ENCODE measurements at places on chromosomes 13 and 19.

- no peak for DNase-seq
These were observed 23.4 kb upstream of the DPRX start for GRCh38 chr19:53608381-53608780.

- DNase-seq, result peak; percentile 57
These were observed 467.2 kb downstream of the ITGBL1 start for GRCh38 chr13:101919541-101920181.

GRCh38 chr13:27595055-27595811 is 25.1 kb downstream of the LNX2 start:
- no peak for DNase-seq

- DNase-seq, result no peak
These were observed 20.0 kb downstream of the CNFN start for GRCh38 chr19:42370068-42370520.

GRCh38 chr13:24274452-24275021 is 34.8 kb upstream of the C1QTNF9 start:
- DNase-seq, result no peak

- DNase-seq, result no peak
These were observed at the start of gene NCAN for GRCh38 chr19:19211499-19212420. NCAN (plus strand) TSS chr19:19211958; CDS start chr19:19216954, 4,996 bp downstream.

GRCh38 chr13:79451500-79451962 is 29.4 kb upstream of the NDFIP2 start:
- DNase-seq, result no peak

DNA sequence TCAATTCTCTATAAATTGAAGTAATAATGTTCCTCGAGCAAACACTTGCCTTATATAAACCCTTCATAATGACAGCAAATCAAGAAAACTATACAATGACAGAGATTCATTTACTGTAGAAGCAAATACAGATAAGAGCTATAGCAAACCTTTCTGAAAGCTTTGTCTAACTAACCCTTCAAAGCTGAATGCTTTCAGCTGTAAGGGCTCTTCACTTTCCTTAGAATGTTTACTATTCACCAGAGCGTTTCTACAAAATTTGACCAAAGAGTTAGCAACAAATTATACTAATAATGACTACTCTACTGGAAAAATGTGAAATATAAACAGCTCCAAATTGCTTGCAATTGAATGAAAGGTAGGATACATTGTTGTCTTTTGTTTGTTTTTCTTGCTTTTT is 218.1 kb downstream of the SLITRK5 start:
- peak; percentile 80 for DNase-seq

DNA sequence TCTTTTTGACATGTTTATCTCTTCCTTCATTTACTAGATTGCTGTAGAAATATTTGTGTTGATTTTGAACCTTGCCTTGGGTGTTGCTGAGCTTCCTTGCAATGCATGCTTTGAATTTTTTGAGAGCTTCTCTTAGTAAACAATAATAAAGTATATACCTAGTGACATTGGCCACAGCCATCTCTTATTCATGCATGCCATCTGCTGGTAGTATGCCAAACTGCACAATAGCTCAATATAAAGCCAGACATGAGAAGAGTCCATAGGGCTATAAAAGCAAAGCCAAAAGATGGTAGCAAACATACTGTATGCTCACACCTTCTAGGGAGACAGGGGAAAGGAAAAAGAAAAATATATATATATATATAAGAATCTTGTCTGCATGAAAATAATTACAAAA is 18.9 kb upstream of the ZSCAN5A start:
- DNase-seq, result peak; percentile 68

GRCh38 chr19:53131727-53132126 is 983 bp downstream of the ZNF415 start:
- no peak for DNase-seq

- no peak for DNase-seq
These were observed 11.3 kb downstream of the GPR12 start for GRCh38 chr13:26749285-26749684.

DNA sequence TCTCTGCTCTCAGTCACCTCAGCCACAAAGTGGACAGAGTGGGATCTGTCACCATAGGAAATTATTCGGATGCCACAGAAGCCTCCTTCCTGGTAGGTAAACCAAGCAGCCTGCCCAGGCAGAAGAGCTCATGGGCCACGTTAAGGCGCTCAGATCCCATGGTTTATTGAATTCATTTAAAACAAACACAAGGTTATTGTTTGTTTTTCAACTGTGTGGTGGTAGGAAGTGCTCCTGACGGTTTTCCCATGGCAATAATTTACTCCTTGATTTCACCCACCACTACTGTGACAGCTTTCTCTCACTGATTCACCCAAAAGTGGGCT is 14.4 kb downstream of the BCAM start:
- DNase-seq, result no peak

DNA sequence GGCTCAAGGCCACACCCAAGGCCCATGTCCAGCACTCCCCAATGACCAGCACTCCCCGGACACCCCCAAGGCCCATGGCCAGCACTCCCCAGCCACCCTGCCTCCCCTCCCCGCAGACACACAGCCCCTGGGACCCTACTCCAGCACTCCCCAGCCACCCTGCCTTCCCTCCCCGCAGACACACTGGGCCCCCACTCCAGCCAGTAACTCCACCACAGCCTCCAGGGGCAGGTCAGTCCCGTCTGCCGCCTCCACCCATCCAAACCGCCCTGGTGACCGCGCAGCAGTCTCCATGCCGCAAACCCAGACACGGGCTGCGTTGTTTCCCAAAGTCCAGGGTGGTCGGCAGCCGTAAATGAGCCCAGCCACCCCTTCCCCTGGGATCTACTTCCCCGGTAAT is 70.7 kb downstream of the SPACA7 start:
- DNase-seq, result no peak

DNA sequence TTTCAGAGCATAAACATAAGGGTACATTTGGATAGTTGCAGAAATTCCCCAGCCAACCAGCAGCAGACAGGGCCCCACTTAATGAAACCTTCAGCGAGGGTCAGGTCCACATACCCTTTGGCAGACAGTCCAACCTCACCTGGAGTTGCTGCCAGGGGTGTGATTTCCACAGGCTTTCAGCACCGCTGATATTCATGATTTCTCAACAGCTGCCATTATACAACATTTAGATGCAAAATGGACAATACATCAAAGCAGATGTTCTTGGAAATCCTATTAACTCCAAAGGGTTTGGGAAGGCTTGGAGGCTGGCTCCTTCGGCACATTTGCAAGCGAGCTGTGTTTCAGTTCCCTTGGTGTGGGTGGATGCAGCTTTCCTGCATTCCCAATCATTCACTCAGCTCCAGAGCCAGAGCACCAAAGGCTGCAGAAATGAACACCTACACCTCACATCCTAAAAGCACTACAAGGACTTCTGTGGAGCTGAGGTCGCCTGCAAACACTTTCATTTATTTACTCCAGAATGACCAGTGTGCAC is 147.2 kb upstream of the VSTM2B start:
- no peak for DNase-seq

DNA sequence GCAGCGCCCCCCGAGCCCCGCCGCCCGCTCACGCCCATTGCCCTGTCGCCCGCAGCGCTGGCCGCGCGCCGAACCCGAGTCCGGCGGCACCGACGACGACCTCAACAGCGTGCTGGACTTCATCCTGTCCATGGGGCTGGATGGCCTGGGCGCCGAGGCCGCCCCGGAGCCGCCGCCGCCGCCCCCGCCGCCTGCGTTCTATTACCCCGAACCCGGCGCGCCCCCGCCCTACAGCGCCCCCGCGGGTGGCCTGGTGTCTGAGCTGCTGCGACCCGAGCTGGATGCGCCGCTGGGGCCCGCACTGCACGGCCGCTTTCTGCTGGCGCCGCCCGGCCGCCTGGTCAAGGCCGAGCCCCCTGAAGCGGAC is 518 bp downstream of the KLF2 start:
- DNase-seq, result no peak

DNA sequence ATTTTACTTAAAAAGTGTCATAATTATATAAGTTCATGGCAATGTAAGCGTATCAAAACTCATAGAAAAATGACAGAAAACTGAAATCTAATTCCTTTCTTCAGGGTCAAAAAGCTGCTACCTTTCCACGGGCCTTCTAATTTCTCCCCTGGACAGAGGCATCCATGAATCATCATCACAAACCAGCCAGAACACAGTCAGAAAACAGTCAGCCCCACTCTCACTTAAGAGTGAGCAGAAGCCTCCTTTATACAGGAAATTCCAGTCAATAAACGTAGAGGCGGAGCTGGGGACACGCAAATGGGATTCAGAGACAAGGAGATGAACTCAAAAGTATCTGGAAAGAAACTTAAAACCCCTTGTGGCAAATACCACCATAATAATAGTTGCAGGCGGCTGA is 54.2 kb upstream of the ABCC4 start:
- no peak for DNase-seq

GRCh38 chr13:42996584-42996983 is 4.5 kb upstream of the EPSTI1 start:
- DNase-seq, result no peak

DNA sequence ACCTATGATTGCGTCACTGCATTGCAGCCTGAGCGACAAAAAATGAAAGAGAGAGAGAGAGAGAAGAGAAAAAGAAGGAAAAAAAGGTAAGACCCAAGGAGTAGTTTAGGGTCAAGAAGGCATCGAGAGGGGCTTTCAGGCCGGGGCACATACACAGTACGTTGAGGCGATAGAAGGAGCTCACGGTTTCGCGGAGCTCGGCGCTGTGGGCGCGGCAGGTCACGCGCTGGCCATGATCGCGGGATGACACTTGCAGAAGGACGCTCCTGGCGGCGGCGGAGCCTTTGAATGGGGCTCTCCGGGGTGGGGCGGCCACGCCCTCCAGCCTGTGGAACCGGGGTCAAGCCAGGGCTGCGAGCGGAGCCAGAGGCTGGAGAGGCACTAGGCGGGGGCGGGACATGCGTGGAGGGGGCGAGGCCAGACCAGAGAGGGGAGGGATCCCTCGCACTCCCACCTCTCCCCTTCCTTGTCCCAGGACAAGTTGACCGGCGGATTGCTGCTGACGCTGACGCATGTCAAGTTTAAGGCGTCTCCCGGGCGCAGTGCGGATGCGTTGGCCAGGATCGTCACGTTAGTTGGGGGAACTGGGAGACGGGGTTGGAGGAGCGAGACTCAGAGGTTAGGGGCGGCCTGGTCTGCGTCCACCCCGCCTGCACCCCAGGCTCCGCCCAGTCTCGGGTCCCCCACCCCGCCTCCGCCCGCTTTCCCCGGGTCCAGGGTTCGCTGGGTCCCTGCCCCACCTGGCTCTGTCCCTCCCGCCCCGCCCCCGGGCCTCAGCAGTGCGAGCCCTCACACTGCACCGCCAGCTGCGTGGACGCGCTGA is 6.9 kb downstream of the NPHS1 start:
- DNase-seq, result no peak

DNA sequence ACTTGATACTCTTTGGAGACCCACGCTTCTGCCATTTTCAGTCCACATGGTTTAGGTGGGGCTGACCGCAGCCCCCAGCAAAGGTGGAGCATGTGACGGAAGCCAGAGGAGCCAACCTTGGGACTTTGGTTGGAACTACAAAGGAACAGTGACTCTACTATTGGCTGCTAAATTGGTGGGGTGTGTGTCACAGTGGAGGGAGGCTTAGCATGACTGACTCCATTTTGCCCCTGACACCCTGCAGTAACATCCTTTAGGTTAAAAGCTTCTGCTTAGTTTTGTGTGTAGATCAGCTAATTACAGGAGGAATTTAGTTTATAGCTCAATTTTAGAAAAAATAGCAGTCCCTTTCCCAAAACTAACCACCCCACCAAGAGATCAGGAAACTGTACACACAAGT is 6.6 kb downstream of the SDHAF1 start:
- DNase-seq, result no peak

GRCh38 chr19:58002384-58003173 is at the start of gene ZNF606:
ZNF606 (minus strand) TSS chr19:58002820; CDS start chr19:58001319, 1,501 bp downstream.
- DNase-seq, result peak; percentile 67

GRCh38 chr19:54369082-54369687 is 4.5 kb upstream of the LAIR1 start:
- no peak for DNase-seq

GRCh38 chr19:573519-573825 is 1.1 kb downstream of the BSG start:
- DNase-seq, result no peak

- DNase-seq, result no peak
These were observed 424.5 kb downstream of the ITGBL1 start for GRCh38 chr13:101876951-101877350.

GRCh38 chr13:73765651-73766384 is 368.4 kb downstream of the KLF12 start:
- DNase-seq, result peak; percentile 83

DNA sequence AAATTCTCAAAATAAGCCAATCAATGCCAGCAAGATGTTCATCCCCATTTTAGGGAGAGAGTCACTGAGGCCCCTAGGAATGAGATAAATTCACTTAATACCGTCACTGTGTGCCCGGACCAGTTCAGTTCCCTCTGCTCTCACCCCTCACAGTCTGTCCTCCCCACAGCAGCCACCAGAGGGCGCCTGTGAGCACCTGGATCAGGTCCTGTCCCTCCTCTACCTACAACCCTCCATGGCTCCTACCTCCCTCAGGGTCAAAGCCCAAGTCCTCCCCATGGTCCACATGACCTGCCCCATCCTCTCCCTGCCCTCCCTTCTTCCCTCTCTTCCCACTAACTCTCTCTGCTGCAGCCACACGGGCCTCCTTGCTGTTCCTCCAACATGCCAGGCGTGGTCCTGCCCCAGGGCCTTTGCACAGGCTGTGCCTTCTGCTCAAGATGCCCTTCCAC is 42.0 kb upstream of the NFIC start:
- no peak for DNase-seq

DNA sequence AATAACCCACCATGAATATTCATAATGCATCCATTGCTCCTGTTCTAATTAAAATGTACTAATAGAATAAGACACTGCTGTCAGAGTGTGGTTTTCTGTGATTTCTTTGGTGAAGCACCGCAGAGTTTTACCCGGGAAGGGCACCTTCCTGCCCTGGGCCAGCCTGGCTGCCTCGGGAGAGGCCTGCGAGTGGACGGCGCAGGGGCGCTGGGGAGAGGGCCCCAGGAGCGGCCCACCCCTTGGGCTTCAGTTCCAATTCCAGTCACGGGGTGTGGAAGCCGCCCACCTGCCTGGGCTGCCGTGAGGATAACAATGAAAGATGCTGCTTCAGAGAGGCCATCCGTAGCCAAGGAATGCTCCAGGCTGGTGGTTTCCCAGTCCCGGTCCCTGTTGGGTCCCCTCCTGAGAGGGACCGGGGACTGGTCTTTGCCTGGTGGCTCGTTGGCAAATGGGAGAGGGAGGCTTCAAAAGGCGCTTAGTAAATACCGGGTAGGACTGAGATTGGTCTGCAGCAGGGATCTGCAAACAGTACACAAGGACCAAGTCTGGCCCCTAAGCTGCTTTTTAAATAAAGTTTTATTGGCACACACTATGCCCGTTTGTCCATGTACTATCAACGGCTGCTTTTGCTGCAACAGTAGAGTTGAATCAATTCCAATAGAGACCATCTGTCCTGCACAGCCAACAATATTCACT is 18.0 kb downstream of the TCF3 start:
- no peak for DNase-seq

DNA sequence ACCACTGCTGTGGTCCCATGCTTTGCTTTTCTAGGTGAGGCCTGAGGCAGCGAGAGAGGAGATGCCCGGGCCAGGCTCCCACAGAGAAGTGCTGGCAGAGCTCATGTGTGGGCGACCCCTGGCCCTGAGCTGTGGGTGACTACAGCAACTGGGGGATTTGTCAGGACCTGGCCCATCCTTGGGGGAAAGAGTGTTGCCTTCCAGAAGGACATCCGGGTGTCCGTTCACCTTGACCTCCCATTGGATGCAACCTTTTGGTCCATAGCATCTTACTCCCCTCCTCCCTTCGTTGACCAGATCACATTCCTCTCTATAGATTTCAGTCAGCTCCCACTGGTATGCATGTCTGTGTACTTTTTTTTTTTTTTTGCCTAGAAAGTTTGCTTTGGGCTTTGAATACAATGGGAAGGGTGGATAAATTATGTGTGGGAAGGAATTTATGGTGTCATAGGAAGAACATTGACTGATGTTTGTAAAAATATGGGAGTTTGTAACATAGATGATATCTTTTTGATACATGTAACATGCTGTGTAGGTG is 84.2 kb upstream of the RNF113B start:
- no peak for DNase-seq

Measured in NCI-H2081 (cell line).